GM04503 (cell line): ENCODE measurements at places on chromosomes 7 and 10.

DNA sequence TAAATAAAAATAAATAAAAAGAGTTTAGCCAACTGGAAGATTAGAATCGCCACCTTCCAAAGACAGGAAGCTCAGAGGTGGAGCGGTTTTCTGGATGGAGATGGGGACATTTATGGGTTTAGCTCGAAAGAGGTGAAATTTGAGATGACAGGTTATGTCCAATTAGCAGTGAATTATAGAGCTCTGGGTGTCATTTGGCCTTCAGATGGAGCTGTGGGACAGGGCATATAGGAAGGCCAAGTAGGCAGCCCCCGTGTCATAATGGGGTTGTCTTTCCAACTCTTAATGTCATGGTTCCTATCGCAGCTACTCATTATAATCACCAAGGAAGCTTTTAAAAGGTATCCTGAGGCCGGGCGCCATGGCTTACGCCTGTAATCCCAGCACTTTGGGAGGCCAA lies 21.0 kb upstream of the EEPD1 start:
- no peak for DNase-seq

GRCh38 chr7:20267482-20267881 lies 50.3 kb upstream of the MACC1 start:
- DNase-seq: no peak

DNA sequence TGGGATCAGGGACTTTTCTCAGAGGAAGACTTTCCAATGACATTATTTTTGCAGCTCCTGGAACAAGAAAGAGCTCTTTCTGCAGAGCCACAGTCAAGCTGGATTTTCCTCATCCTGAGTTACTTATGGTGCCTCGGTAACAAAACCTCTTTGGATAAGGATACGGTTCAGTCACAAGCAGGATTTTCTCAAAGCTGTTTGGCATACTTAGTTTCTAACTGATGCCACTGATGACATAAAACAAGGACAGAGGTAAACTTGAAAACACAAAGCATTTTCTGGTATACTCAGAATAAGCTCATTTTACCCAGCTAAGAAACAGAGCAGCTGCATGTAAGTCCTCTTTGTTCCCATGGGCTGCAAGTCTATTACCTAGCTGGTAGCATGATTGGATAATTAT lies 340.9 kb upstream of the MEOX2 start:
- no peak for DNase-seq

DNA sequence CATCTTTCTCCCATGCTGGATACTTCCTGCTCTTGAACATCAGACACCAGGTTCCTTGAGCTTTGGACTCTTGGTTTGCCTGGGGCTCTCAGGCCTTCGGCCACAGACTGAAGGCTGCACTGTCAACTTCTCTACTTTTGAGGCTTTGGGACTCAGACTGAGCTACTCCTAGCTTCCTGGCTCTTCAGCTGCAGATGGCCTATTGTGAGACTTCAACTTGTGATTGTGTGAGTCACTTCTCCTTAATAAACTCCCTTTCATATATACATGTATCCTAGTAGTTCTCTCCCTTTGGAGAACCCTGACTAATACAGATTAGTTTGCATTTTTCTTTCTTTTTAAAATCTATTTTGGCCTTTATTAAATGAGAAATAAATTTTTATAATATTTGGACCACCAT lies 276.2 kb upstream of the SEMA3C start:
- DNase-seq: no peak

DNA sequence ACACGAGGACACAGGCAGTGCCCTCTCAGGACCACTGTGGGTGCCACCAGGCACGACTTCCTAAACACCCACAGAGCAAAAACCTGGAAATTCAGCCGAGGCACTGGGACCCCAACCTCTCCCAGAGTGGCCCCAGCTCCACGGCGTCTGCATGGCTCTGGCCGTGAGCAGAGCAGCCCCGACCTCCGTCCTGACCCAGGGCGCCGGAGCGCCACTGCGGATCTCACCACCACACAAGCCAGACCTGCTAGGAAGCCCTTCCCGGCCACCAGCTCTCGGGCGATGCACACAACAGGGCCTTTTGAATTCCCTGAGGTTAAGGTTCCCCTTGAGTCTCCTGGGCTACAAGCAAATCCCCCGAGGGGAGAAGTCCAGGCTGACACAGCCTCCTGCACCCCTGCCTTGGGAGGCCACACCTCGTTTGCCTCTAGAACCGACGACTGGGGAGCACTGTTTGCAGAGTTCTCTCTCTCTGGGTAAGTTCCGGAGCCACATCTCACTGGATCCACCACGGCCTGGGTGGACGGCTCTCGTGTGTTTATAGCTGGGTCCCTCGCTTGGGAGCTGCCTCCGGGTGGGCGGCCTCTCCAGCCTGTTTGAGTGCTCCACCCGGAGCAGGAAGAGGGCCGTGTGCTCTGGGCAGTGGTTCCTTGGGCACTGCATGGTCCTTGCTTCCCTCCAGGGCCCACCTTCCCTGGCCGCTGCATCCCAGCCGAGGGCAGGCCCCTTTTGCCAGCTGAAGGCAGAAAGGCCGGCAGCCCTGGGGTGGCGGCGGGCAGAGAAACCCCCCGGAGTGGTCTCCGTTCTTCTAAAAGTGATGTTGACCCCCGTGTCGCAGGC lies 15.5 kb upstream of the PSMG3 start:
- no peak for DNase-seq

DNA sequence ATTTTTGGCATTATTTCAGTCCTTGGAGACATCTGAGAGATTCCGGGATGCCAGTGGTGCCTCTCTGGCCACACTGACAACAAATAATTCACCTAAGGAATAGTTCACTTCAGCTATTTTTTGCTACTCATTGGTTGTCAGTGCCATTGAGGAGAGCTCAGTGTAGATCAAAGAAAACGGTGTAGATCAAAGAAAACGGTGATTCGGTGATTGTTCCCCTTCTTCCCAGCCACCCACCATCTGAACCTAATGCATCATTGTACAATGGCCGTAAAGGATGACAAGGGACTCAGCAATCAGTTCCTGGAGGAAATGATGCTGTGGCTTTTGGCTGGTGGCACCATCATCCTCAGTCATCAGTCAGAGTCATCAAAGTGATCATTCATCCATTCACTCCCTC lies 80.6 kb downstream of the PTPRZ1 start:
- DNase-seq: no peak

GRCh38 chr10:30986053-30986555 lies 45.6 kb downstream of the ZNF438 start:
- no peak for DNase-seq

DNA sequence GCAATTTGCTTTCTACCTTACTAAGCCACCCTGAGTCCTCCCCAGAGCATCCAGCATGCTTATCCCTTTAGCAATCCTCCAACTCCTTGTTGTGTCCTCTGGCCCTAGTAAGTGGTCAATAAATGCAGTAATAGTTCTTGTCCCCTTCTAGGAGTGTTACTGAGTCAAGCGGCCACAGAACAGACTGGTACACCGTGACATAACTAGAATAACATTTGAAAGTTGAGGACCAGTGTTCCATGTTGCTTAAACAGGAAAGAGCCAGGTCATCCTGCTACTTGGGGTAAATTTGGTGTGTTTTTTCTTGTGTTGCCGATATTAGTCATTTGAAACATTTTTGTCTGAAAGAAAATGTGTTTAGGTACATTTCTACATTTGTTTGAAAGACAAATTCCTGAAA lies 4.8 kb upstream of the CDK6 start:
- no peak for DNase-seq

DNA sequence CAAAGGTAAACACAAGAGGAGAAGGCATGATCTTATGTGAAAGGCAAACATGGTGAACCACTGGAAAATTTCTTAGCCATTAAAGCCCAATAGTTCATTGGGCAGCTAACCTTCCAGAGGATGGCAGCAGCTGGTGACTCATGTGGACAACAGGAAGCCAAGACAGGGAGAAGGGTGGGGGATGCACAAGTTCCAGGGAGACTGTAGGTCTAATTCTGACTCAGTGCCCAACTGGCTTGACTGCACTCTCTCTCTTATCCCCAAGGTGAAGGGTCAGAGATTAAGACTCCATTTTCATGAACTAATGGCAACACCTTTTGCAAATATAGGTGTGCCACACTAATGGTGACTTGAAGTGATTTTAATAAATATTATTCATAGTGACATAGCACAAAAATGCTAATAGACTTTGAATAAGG lies 47.9 kb upstream of the SLC35B4 start:
- DNase-seq: no peak

DNA sequence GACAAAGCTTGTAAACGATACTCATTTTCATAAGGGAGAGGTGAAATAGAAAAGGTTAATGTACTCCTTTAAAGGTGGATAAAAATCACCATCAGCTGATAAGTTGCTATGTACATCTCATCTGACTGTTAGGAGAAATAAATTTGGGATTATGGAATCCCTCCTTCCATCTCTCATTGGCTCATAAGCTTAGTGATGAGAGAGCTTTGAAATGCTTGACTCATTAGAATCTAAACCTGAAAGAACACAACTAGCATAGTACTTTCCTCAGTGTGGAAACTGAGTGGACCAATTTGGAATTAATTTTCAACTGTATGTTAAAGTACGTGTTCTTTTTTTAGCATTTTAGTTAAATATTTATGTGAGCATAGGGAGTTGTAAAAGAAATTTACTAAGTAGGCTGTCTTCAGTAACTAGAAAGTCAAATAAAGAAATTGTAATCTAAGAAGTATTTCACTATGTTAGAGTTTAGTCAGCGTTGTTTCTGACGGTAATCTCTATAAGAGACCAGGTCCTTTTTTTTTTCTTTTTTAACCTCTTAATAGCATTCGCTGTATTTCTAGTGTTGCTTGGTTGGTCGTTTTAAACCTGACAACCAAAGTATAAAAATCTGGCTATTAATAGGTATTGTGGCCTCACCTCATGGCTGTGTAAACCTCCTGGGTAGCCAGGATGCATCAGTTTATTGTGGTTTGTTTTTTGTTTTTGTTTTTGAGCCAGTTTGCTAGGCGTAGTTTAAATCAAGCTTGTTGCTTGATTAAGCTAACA lies 34.4 kb downstream of the FHIP2A start:
- no peak for DNase-seq

DNA sequence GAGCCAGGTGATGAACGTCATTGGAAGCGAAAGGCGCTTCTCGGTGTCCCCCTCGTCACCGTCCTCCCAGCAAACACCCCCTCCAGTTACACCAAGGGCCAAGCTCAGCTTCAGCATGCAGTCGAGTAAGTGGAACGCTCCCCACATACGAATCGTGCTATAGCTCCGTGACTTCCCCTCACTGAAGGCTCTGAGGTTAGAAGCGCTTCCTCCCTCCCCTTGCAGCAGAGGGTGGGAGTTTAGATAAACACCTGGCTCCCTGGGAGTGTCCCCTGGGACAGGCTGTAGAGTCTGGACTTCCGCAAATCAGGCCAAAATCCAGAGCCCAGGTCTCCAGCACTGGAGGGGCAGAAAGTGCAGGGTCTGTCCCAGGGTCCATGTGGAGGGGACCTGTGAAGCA lies 105.0 kb upstream of the NPS start:
- DNase-seq: no peak
